ENCODE measurements at places on chromosomes 12 and 14.

DNA sequence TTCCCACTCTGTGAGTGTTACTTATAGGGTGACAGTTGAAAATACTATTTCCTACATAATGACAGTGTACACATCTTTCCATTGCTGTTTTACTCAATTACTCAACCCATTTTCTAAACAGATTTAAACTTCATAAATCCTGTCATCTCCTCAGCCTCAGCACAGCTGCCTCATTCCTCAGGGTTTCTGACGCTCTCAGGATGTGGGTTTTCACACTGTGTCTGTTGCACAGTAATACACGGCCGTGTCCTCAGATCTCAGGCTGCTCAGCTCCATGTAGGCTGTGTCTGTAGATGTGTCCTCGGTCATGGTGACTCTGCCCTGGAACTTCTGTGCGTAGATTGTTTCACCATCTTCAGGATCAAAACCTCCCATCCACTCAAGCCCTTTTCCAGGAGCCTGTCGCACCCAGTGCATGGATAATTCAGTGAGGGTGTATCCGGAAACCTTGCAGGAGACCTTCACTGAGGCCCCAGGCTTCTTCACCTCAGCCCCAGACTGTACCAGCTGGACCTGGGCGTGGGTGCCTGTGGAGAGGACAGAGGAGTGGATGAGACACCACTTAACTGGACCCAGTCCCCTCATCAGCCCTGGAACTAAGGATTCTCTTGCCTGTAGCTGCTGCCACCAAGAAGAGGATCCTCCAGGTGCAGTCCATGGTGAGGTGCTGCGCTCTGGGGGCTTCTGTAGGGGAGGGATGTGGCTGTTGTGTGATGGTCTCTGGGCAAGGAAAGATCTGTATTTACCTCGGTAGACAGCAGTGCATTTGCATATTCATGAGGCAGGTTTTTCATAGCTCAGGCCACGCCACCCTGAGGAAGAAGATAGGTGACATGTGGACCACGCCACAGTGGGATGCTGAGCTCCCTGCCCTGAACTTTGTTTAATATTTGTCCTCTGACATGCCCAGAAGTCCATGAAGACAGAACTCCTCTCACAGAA lies 750.2 kb downstream of the TMEM121 start:
- no peak for DNase-seq

DNA sequence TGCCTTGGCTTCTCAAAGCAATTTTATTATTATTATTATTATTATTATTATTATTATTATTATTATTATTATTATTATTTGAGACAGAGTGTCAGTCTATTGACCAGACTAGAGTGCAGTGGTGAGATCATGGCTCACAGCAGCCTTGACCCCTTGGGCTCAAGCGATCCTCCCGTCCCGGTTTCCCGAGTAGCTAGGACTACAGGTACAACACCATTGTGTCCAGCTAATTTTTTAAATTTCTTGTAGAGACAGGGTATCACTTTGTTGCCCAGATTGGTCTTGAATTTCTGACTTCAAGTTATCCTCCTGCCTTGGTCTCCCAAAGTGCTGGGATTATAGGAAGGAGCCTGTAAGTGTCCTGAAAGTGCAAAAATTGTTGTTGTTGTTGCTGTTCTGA lies 11.6 kb upstream of the AP4S1 start:
- no peak for DNase-seq

GRCh38 chr14:102544747-102545460 lies 35.3 kb upstream of the ANKRD9 start:
- peak; percentile 13 for DNase-seq

- DNase-seq: no peak
These were observed 822 bp upstream of the SOX5 start for GRCh38 chr12:23950210-23950774.

DNA sequence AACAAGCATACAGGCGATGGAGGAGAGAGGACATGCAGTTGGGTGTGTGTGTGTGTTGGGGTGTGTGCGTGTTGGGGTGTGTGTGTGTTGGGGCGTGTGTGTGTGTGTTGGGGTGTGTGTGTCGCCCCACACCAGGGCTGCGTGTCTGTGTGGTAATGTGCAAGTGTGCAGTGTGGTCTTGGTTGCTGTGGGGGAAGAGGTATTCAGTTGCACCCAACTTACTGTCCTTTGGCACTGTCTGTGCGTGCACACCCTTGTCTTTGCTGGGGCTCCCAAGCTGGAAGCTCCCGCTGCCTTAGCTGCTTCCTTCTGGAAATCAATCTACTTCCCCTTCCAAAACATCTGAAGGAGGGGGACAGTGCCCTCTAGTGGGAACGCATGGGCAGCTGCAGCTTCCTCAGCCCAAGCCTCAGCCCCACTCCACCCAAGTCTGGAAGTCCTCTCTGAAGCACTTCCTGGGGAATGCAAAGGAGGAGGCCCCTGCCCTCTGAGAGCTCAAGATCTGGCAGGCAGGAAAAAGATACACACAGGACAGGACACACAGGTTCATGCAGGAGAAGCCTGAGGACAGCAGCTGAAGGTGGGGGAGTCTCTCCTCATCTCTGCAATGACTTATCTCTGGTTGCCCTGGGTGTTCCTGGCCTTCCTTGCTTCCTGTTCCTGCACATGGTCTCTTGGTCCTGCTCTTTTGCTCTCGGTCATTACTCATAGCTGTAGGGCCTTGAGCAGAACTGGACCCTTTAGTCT lies 13.1 kb downstream of the ASIC1 start:
- DNase-seq: peak; percentile 61

GRCh38 chr14:71411738-71412137 lies 504.5 kb downstream of the PCNX1 start:
- no peak for DNase-seq

DNA sequence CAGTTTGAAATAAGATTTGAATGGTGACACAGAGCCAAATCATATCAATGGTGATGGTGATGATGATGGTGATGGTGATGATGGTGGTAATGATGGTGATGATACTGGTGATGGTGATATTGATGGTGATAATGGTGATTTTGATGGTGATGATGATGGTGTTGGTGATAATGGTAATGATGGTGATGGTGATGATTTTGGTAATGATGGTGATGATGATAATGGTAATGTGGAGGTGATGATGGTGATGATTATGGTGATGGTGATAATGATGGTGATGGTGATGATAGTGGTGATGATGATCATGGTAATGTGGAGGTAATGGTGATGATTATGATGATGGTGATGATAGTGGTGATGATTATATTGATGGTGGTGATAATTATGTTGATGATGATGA lies 311.9 kb upstream of the SFSWAP start:
- no peak for DNase-seq

GRCh38 chr12:3538466-3539030 lies 47.5 kb downstream of the PRMT8 start:
- DNase-seq: no peak

- no peak for DNase-seq
These were observed 10.9 kb upstream of the LGMN start for GRCh38 chr14:92759300-92759678.

GRCh38 chr12:126784328-126784921 lies 1482.5 kb upstream of the TMEM132C start:
- DNase-seq: peak; percentile 35

GRCh38 chr14:60721326-60722106 lies 2.6 kb downstream of the SIX4 start:
- peak; percentile 37 for DNase-seq

DNA sequence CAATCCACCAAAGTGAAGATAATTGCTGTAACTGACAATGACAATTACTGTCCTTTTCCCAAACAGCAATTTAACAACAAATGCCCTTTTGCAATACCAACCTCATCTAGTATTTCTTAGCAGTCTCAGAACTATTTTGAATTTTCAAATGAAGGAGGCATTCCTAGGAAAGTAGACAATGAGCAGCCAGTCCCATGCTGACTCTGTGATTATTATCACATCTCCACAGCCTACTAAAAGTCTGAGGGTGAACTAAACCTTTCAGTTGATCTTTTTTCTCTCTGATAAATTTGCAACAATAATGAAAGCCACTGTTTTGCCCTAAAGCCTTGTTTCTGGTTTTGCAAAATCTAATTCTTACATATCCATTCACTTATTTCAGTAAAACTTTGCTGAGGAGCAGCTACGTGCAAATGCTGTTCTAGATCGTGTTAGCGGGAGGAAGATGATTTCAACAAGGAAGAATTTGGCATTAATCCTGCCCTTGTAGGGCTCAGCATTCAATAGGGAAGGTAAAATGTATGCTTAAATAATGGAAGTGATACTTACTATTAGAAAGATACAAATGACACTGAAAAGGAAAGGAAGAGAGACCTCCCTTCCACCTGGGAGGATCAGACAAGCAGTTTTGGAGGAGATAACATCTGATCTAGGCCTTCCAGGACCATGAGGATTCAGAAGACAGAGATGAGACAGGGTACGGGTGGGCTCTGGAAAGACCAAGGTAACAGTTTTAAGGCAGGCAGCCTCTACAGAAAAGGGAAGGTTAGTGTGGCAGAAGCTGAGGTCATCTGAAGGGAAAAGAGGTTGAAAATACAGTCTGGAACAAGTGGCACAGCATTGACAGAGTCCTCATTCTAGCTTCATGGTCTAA lies 47.4 kb downstream of the SLC38A1 start:
- DNase-seq: no peak

- no peak for DNase-seq
These were observed 97.8 kb upstream of the FERMT2 start for GRCh38 chr14:53048631-53049030.

- no peak for DNase-seq
These were observed 8.5 kb upstream of the MDM1 start for GRCh38 chr12:68340404-68341270.

DNA sequence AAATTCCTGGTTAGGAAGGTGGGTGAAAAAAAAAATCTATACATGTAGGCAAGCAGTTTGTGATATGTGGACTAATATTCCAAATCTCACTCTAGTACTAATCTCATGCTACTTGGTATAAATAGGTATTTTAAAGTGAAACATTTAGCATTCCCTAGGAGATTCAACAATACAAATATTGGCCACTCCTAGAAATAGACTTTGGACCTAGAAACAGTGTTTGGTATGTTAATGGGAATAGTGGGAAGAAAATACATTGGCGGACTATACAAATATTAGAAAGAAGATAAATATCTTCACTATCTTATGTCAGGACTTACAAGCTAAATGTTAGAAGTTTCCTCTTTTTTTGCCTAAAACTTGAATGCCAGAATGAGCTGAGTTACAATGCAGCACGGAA lies 28.2 kb downstream of the HIGD1C start:
- no peak for DNase-seq

- DNase-seq: peak; percentile 20
These were observed 6.0 kb upstream of the STK38L start for GRCh38 chr12:27237790-27238771.

GRCh38 chr12:132686825-132687210 lies 324 bp downstream of the POLE start:
- no peak for DNase-seq

- DNase-seq: no peak
These were observed 162.5 kb downstream of the PPM1H start for GRCh38 chr12:62772416-62772955.

- DNase-seq: no peak
These were observed 218.1 kb downstream of the MON2 start for GRCh38 chr12:62684570-62685295.

GRCh38 chr14:54366736-54367735 lies 29.8 kb upstream of the CDKN3 start:
- peak; percentile 31 for DNase-seq

GRCh38 chr12:32134101-32134888 lies 27.6 kb downstream of the BICD1 start:
- peak; percentile 51 for DNase-seq

DNA sequence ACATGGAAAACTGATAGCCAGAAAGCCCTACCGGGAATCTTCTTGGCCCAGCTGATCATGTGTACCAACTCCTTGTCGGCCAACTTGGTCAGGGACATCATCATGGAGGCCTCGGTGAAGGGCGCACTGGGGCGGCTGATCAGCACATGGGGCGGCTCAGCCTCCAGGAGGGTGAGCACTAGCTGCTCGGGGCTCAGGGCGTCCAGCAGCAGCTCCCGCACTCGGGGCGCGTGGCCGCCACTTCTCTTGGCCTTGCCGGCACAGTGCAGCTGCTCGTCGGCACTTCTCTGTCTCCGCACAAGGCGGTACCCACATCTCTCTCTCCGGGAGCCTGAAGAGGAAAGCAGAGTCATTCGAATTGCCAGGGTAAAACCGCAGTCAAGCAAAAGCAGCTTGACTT lies 33.8 kb downstream of the ESR2 start:
- no peak for DNase-seq

- no peak for DNase-seq
These were observed 16.2 kb downstream of the FAM222A start for GRCh38 chr12:109729801-109730200.

DNA sequence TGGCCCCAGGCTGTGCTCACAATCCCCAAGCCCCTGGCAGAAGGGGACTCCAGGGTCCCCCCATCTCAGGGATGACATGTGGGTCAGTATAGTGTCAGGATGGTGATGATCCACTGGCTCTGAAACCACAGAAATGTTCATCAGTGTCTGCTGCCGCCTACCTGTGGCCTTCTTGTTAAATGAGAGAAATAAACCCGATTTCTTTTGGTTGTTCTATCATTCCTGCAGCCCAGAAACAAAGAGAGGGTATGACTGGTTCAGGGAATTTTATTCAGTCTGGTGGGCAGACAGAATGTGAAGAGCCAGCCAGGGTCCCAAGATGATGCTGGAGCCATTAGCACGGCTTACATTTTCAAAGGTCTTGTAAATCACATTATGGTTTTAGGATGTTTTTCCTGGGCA lies 86.6 kb downstream of the CRADD start:
- no peak for DNase-seq

DNA sequence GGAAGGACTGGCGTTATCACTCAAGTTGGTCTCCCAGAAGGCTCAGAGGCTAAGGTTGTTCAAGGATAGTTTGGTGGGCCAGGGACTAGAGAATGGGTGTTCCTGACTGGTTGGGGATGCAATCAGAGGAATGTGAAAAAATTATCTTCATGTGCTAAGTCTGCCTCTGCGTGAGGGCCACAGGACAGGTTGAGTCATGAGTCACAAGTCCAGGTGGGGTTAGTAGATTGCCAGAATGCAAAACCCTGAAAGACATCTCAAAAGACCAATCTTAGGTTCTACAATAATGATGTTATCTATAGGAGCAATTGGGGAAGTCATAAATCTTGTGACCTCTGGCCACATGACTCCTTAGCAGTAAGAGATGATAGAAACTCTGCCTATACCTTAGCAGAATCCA lies 220.1 kb upstream of the EEA1 start:
- no peak for DNase-seq

GRCh38 chr12:51678086-51678724 lies 87.2 kb downstream of the SCN8A start:
- peak; percentile 7 for DNase-seq

GRCh38 chr12:8057306-8057705 lies 8.9 kb downstream of the C3AR1 start:
- no peak for DNase-seq

DNA sequence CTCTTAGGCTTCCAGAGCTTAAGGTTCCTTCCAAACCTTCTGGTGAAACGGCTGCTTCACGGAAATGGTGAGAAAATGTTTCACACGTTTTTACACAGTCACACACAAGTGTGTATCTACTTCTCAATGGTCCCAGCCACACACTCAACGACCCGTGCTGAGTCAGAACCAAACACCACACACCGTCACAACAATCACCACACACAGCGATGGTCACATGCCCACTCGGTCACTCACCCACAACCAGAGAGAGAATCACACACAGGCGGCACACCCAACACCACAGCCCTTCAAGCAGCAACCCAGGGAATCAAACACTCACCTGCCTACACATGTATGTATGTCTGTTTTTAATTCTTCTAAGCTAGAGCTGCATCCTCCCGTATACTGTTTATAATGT lies 12.6 kb upstream of the PLEKHD1 start:
- DNase-seq: no peak

- no peak for DNase-seq
These were observed 6.3 kb upstream of the PWP1 start for GRCh38 chr12:107679336-107679735.
